Cardiac septum (tissue), 1 donor: ENCODE measurements at places on chromosomes 2 and 18.

- no peak for DNase-seq
Observed at GRCh38 chr2:9206991-9207640, 504 bp downstream of the ASAP2 start.

DNA sequence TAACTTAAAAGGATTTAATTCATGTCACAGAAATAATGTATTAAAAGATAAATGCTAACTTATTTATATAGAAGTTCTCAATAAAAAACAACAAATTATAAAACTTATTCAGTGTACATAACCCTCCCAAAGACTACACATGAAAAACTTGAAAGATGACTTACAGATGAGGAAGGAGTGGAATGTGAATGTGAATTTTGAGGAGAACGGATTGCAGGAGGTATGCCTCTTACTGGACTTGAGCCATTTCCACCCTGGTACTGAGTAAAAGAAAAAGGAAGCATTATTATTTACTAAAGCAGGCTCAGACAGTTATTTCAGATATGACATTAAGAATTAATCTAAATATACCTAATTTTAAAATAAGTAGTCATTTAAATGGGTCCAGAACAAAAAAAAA, 104.4 kb downstream of the TLK1 start:
- DNase-seq, result no peak

DNA sequence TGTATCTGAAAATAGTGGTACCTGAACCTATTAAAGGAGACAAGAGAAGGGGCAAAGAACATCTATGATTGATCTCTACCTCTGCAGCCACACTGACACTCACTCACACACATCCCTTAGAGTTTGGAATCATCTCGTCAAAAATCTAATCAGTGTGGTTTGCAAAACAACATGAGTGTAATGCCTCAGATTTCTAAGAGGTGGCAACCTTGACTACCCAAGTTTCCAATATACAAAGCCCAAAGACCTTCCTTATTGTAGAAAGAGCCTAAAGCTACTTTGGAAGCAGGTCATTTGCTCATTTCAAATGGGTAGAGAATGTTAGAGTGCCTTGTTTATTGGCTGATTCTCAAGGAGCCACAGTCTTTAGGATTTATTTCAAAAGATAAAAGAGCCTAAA, 444.9 kb downstream of the ARHGAP15 start:
- DNase-seq, result no peak

DNA sequence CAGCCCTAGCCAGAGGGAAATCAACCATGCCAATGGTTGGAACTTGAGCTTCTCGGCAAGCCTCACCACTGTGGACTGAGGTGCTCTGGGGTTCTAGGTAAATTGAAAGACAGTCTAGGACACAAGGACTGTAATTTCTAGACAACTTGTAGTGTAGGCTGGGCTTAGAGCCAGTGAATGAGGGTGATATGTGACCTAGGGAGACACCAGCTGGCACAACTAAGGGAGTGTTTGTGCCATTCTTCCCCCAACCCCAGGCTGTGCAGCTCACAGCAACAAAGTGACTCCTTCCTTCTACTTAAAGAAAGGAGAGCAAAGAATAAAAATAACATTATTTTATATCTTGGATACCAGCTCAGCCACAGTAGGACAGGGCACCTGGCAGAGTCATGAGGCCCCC, 1690.7 kb upstream of the TMEFF2 start:
- no peak for DNase-seq

DNA sequence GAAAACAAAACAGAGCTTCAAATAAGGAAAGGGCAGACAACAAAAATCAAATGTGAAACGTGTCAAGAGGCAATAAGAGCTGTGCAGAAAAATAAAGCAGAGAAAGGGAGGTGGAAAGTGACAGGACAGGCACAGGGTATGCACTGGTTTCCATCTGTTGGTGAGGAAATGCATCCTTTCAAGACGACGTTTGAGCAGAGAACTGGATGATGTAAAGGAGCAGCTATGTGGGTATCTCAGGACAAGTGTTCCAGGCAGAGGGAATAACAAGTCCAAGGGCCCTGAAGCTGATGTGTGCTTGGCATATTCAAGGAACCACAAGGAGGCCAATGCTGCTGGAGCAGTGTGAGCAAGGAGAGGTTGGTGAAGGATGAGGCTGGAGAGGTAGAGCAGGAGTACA, 168.9 kb upstream of the SERPINE2 start:
- DNase-seq, result no peak

DNA sequence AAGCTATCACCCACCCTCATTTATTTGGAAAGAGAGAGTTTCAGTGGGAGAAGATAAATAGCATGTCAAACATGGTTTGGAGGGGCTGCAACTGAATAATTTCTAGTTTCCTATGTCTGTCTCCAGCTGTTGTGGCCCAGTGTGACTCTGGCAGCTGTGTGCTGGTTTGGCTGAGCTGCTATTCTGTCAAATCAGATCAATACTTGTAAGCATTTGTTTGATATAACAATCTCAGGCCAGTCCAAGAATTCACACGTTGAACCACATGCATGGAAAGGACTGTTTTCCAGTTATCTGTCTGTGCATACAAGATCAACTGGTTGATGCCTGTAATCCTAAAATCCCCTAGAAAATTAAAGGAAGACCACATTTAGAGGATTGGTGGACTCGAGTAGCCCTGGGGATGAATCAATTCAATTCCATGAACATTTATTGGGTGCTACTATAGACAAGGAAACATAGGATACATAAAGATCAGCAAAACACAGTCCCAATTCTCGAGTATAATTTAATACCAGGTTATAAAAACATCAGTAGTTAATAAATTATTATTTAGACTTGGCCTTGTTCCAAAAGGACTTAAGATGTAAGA, 209.0 kb upstream of the PARD3B start:
- no peak for DNase-seq

- no peak for DNase-seq
Observed at GRCh38 chr2:123493687-123494086, 531.4 kb upstream of the CNTNAP5 start.

GRCh38 chr2:79129260-79129659, 9.0 kb downstream of the REG1A start:
- no peak for DNase-seq

DNA sequence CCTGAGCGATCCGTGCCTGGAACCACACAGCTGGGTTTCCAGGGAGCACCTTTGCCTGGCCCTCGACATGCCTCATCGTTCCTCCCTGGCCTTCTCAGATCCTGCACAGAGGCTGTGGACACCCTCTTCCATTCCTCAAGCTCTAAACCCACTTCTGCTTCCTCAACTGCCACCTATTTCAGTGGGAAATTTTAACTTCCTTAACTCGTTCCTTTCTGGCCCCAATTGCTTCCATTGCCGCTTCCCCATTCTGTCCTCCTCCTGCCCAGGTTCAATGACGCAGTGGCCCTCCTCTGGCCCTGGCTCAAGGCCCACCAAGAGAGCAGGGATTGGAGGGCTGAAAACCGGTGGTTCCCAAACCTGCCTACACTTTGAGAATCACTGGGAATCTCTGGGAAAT, 4.8 kb upstream of the B3GNT7 start:
- DNase-seq, result no peak

GRCh38 chr2:80573950-80574349, 269.4 kb upstream of the LRRTM1 start:
- DNase-seq, result no peak

- DNase-seq, result no peak
Observed at GRCh38 chr2:30385327-30385726, 61.7 kb upstream of the LCLAT1 start.

DNA sequence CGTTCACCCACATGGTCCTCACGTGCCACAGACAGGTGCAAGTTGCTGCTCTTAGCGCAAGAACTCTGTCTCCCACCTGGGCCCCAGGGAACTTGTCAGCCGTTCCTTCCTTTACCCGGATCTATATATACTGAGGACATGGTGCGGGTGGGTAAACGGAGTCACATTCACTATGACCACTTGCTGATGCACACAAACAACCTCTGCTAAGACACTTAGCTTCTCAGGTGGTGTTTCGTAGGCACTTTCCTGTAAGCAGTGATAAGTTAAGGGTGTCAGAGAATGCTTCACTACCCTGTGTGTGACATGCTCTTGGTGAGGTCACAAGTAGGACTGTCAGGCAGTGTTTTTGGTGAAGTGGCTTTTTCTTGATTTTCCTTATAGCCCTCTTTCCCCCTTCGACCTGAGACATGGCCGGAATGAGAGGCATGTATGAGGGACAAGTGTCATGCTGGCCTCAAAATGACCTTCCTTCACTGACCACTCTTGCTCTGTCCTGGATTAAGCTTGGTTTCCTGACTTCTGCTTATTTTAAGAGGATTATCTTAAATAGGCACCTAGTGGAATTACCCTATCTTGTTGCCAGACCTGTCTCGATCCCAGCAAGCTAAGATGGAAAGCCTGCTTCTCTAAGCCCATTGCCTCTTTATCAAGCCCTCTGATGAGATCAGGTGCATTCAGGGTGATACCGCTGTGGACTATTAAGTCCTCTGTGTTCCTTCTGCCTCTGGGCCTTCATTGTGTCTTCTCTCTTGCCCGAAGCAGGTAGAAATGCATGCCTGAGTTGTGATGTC, 97.1 kb upstream of the CELF4 start:
- no peak for DNase-seq

GRCh38 chr2:71546777-71547281, 93.5 kb downstream of the DYSF start:
- DNase-seq, result peak; percentile 63

DNA sequence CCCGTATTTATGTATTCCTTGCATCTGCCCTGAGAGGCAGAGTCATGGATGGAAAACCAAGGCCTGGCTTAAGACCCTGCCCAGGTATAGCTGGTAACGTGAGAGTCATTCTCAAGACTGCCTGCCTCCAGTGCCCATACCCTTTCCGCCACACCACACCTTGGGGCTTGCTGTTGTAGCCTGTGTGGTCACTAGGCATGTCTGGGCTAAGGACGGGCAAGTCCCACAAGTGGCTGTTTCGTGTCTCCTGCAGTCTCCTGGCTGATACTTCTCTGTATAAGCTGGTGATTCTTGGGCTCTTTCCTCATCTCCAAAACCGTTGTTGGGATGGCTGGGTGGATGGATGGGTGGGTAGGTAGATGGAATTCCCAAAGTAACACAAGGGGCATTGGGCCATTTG, 269.8 kb downstream of the KLHL29 start:
- no peak for DNase-seq

DNA sequence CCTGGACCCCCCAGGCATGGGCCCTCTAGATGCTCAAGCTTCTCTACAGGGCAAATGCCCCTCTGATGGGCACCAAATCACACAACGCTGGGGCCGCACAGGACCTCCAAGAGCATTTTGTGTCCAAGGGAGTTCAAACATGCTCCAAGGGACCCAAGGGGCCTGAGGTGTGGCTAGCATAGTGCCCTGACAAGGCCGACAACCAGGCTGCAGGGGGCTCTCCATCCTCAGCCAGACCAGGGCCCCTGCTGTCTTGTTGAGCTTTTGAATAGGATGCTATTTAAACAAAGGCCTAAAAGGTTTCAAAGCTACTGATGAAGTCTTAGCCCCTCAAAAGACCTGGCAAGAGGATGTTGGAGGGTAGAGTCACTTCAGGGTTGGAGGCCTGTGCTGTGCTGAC, 33.1 kb downstream of the EN1 start:
- no peak for DNase-seq
